ENCODE measurements at places on chromosomes 7 and 10. TPM values are rescaled to one million over a fixed set of nuclear protein-coding genes. Genes with fewer than 3 reads are reported as not detected.

DNA sequence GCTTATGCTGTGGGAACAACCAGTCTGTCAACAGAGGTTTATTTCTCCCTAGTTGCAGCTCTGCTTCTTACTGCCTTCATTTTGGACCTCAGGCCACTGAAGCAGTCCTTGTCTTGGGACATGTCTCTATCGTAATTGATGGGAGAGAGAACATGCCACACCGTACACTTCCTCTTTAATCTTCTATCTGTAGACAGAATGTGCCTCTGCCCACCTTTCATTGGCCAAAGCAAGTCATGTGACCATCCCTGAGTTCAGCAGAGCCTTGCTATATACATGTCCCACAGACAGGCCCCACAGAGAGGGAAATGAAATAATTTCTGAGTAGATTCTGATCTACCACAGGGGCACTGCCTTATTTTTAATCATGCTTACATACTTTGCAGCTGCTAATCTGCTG lies 98.0 kb downstream of the KCND2 start:
- no peak for DNase-seq

GRCh38 chr7:159036916-159037605 lies 107.6 kb downstream of the VIPR2 start:
- no peak for DNase-seq

Gene ADCY1
- total RNA-seq: 5.8 TPM

- DNase-seq: no peak
These were observed 139.8 kb upstream of the CDK13 start for GRCh38 chr7:39810204-39810642.

GRCh38 chr10:131584287-131584686 lies 272.8 kb upstream of the TCERG1L start:
- no peak for DNase-seq

Gene FKBP6
- not detected for total RNA-seq

GRCh38 chr10:103534621-103535498 lies 41.4 kb downstream of the NEURL1 start:
- DNase-seq: no peak

GRCh38 chr7:76071316-76072242 lies 23.7 kb downstream of the MDH2 start:
- no peak for DNase-seq

DNA sequence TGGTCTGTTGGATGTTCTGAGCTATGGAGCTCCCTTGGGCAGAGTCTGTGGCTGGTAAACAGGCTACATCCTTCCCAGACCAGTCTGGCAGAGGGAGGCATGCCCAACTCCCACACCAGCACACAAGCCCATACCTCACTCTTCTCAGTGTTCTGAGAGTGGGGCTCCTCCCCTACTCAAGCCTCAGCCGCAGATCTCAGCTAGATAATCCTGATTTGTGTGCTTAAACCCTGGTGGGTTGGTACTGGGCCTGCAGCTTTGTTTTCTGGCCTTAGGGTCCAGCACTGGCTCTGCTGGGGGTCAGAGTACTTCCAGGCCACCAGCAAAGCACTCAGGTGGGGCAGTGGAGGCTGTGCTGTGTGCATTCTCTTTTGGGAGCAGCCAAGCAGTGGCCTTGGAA lies 70.4 kb downstream of the MGAM2 start:
- no peak for DNase-seq

DNA sequence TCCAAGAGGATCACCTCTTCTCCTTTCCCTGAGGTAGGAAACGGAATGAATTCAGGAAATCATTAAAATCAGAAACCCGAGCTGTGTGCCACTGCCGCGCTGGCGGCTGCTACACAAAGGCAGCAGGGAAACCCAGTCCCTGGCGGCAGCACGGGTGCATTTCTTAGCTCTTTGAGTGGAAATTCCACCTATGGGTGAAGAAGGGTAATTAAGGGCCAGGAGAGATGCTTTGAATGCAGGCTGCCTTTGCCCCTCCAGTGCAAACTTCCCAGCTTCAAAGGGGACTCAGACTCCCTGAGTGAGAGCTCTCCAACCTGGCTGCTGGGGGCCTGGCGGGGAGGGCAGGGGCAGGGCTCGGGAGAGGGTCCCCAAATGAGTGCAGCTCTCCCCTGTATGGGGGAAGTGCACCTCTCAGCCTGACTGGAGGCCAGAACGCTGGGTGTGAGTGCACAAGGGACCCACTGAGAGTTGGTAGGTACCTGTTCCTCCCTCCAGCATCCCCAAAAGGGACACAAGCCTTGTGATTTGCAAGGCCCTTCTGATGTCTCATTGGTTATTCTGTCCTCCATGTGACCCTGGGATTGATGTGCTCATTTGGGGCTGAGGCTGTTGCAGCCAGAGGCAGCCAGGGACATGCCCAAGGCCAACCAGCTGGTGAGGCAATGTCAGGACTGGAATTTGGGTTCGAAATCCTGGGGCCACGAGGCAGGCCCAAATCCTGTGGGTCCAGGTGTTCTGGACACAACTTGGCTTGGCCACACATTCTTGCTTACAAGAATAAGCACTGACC lies 16.3 kb upstream of the ZMIZ1 start:
- no peak for DNase-seq

DNA sequence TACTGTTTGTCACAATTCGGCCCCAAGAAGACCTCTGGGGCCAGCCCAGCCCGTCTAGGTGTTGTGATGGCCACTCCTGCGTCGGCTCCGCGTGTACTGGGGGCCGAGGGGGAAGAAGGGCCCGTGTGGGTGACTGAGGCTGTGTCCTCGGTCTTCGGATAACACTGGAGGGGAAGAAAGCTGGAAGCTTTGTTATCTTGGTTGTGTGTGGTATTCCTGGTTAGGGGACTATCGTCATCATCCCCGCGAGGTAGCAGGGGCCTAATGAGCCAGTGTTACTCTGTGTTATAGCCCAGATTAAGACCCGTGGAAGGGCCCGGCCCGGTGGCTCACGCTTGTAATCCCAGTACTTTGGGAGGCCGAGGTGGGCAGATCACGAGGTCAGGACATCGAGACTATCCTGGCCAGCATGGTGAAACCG lies 854 bp downstream of the MTG1 start:
- DNase-seq: no peak

DNA sequence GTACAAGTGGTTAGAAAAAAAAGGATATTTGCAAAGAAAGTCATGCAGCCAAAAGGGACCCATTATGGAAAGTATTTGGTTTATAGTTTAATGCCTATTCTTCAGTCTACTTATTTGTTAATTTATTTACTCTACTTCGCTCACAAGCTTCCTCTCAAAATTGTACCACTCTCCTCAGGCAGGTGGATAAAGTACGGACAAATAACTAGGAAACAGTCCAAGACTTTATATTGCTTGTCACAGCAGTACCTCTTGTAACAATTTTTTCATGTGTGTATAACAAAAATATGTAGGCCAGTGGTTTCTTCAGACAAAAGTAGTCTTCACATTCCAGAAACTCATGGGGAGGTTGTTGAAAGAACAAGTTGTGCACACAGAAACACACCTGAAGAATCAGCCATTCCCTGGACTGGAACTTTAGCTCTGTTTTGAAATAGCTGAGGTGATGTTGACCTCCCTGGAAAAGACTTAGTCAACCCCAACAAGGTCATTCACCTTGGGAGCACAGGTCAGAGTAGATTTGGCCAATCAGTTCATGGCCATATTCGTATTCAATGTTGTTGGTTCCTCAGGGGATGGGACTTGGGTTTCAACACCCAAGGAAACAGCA lies 73.4 kb downstream of the TES start:
- no peak for DNase-seq

Gene NACAD
- 4.9 TPM for total RNA-seq

GRCh38 chr7:116548506-116548905 lies 23.7 kb downstream of the CAV1 start:
- no peak for DNase-seq

GRCh38 chr7:11332865-11333228 lies 359.2 kb downstream of the PHF14 start:
- DNase-seq: no peak

Measured in kidney epithelial cell (primary cell).